ENCODE measurements at places on chromosomes 11 and 22. TPM values are rescaled to one million over a fixed set of nuclear protein-coding genes. Genes with fewer than 3 reads are reported as not detected.

- DNase-seq: no peak
Observed at GRCh38 chr11:82899186-82899820, 927 bp downstream of the PRCP start.

The DDX25 gene
- total RNA-seq: not detected

- no peak for DNase-seq
Observed at GRCh38 chr22:23110190-23110921, 31.4 kb downstream of the RSPH14 start.

The MS4A14 gene
- 2.2 TPM for total RNA-seq

DNA sequence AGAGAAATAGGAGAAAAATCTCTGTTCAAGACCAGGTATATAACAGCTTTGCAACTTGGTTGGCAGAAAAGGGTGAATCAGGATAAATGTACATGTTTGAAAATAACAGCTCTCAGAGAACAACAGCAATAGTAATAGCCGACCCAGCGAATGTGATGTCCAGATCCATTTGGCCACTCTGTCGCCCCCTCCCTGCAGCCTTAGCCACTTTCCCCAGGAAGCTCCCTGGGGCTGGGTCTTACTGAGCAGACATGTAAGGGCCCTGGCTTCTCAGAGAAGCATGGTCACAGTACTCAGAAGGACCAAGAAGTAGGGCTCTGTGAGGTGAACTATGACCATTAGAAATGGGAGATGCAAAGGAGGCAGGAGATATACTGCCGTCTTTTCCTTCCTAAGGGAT is 154.1 kb upstream of the SNX19 start:
- DNase-seq: no peak

The APBB1 gene
- 65.3 TPM for total RNA-seq
